Naive B cell (primary cell): ENCODE measurements at places on chromosomes 6 and 20. TPM values are rescaled to one million over a fixed set of nuclear protein-coding genes. Genes with fewer than 3 reads are reported as not detected.

The RIPPLY2 gene
- not detected for polyA plus RNA-seq

The FAM209B gene
- not detected for polyA plus RNA-seq

The TAP1 gene
- polyA plus RNA-seq, result 143 TPM

The ULBP3 gene
- polyA plus RNA-seq, result not detected

The HEY2 gene
- polyA plus RNA-seq, result not detected

The NKAPL gene
- 0.61 TPM for polyA plus RNA-seq

The TBX18 gene
- polyA plus RNA-seq, result not detected

The GPX5 gene
- not detected for polyA plus RNA-seq

The IMPG1 gene
- polyA plus RNA-seq, result not detected

The CTCFL gene
- polyA plus RNA-seq, result not detected

The CCN6 gene
- not detected for polyA plus RNA-seq

The CASS4 gene
- polyA plus RNA-seq, result not detected

The MOCS3 gene
- polyA plus RNA-seq, result 4.8 TPM

The ITPA gene
- polyA plus RNA-seq, result 76.1 TPM

The TP53INP2 gene
- polyA plus RNA-seq, result 1.7 TPM

The KATNA1 gene
- polyA plus RNA-seq, result 24.0 TPM

The FILIP1 gene
- not detected for polyA plus RNA-seq

The ZNF217 gene
- 8.8 TPM for polyA plus RNA-seq

GRCh38 chr6:27138837-27139755 is 108.4 kb upstream of the PRSS16 start:
- peaks cover 50% of the 10 kb centered on the region for H3K4me1 ChIP-seq
- H3K36me3 ChIP-seq, result peaks cover 10% of the 10 kb centered on the region
- peak; percentile 77 for DNase-seq
- no peaks in the 10 kb centered on the region for H3K27me3 ChIP-seq
- peak overlapping the region; percentile 95 for H3K27ac ChIP-seq

DNA sequence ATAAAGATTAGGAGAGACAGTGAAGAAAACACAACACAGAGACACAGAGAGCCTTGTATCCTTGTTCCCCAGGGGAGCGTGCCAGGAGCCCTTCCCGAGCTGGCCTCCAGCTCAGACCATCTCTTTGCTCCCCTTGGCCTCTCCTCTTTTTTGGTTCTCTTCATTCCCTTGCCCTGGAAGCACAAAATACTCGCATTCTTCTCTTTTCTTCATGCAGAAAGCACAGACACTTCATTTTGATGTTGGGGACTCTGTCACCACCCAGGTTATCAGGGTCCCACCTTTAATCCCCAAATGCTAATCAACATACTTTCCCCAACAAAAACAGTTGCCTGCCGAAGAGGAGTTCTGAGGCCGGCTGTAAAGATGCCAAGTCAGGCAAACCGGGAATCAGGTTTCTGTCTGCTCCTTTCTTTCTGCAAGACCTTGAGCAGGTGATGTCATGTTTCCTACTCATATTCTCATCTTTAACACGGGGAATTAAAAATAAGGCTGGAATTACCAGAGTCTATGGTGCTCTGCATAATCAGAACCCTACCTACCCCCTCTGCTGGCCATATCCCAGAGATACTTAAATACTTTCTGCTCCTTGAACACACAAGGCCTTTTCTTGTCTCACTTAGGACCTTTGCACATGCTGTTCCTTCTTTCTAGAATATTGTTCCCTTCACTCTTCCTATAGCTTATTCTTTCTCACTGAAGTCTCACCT is 21.7 kb downstream of the TGM6 start:
- H3K27ac ChIP-seq, result no peak overlapping the region
- H3K27me3 ChIP-seq, result peaks cover 19% of the 10 kb centered on the region
- no peak overlapping the region for H3K4me3 ChIP-seq
- H3K36me3 ChIP-seq, result no peaks in the 10 kb centered on the region
- no peak for DNase-seq

GRCh38 chr6:118722829-118723813 is 71.7 kb upstream of the CEP85L start:
- peaks cover 63% of the 10 kb centered on the region for H3K4me1 ChIP-seq
- no peak for DNase-seq
- H3K36me3 ChIP-seq, result no peaks in the 10 kb centered on the region
- peak overlapping the region; percentile 17 for H3K27ac ChIP-seq
- H3K4me3 ChIP-seq, result peak overlapping the region; percentile 1

DNA sequence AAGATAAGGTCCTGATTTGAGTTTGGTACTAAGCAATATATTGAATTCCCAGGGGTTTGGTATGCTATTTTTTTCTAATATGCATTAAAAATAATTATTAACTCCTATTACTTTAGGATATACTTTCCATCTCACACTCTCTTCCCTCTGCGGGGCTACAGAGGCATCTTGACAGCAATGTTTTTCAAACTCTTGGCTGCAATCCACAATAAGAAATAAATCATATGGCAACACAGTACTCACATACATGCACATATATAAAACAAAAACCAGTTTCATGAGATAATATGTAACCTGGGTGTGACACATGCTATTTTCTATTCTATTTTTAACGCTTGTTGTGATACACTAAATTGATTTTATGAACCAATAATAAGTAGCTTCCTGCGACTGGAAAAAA is 189.5 kb downstream of the UNC5CL start:
- no peak overlapping the region for H3K27ac ChIP-seq
- DNase-seq, result no peak
- no peak overlapping the region for H3K4me3 ChIP-seq
- H3K36me3 ChIP-seq, result no peaks in the 10 kb centered on the region

GRCh38 chr20:25987073-25987927 is 290.6 kb upstream of the ZNF337 start:
- H3K4me3 ChIP-seq, result peak overlapping the region; percentile 40
- H3K27ac ChIP-seq, result peak overlapping the region; percentile 61
- DNase-seq, result peak; percentile 70

GRCh38 chr6:20211037-20211940 is 980 bp downstream of the MBOAT1 start:
- no peaks in the 10 kb centered on the region for H3K27me3 ChIP-seq
- DNase-seq, result no peak
- H3K4me1 ChIP-seq, result peaks cover 35% of the 10 kb centered on the region
- H3K4me3 ChIP-seq, result peak overlapping the region; percentile 90
- H3K27ac ChIP-seq, result no peak overlapping the region

GRCh38 chr20:1345030-1345755 is 16.3 kb upstream of the SDCBP2 start:
- H3K4me3 ChIP-seq, result no peak overlapping the region
- H3K36me3 ChIP-seq, result peaks cover 4% of the 10 kb centered on the region
- H3K27ac ChIP-seq, result no peak overlapping the region

DNA sequence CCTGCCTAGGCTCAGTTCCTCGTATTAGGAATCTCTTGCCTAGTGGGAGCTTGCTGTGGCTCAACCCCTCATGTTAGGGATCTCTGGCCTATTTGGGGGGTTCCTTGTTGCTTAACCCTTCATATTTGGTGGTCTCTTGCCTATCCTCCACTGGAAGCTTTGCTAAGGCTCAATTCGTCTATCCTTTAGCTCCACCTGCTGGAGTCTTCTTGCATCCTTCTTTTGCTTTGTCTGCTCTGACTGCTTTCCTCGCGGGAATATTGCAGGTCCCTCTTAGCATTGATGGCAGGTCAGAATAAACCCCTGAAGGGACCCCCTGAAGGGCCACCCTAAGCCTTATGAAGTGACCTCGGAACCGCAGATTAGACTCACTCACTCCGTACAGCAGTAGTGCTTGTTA is 203.0 kb upstream of the TBX18 start:
- no peaks in the 10 kb centered on the region for H3K27me3 ChIP-seq
- no peaks in the 10 kb centered on the region for H3K4me1 ChIP-seq
- no peak overlapping the region for H3K4me3 ChIP-seq
- no peak for DNase-seq
- H3K27ac ChIP-seq, result no peak overlapping the region

- H3K4me3 ChIP-seq, result no peak overlapping the region
- no peaks in the 10 kb centered on the region for H3K4me1 ChIP-seq
- no peaks in the 10 kb centered on the region for H3K36me3 ChIP-seq
- no peak overlapping the region for H3K27ac ChIP-seq
- no peak for DNase-seq
These were observed 20.7 kb downstream of the FILIP1 start for GRCh38 chr6:75472885-75473284.

DNA sequence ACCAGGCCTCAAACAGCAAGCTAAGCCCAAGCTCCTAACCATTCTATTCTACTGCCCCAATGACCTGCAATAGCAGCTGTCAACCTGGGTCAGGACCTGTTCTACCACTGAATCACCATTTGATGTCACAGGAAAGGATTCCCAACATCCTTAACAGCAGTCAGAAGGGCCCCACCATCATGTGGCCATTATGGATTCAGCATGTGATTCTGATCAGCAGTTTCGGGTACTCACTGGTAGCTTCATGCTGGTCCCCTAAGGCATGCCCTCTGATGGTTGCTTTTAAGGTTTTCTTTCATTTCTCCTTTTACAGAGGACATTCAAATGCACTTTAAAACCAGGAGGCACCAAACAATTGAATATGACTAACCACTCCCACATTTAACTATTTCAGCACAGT is 37.3 kb upstream of the MAP7 start:
- no peak overlapping the region for H3K4me3 ChIP-seq
- peaks cover 53% of the 10 kb centered on the region for H3K36me3 ChIP-seq
- no peaks in the 10 kb centered on the region for H3K27me3 ChIP-seq
- no peak overlapping the region for H3K27ac ChIP-seq
- DNase-seq, result no peak
- H3K4me1 ChIP-seq, result no peaks in the 10 kb centered on the region

DNA sequence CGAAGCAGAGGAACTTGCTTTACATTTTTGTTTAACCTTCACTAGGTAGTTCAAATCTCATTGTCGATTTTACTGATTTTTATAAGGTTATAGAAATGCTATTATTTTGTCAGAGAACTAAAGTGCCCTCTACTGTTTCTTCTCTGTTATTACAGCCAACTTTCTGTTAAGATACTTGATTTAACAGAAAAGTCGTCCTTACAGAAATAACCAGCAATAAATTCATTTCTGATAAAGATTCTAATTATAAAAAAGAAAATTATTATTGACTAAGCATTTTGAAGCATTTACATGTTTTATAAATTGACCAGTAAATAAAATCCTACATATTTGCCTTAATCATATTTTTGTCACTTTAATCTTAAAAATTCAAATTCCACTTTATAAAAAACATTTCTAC is 60.8 kb downstream of the OGFRL1 start:
- H3K4me1 ChIP-seq, result peaks cover 22% of the 10 kb centered on the region
- no peak overlapping the region for H3K4me3 ChIP-seq
- H3K27ac ChIP-seq, result no peak overlapping the region
- no peaks in the 10 kb centered on the region for H3K27me3 ChIP-seq
- no peaks in the 10 kb centered on the region for H3K36me3 ChIP-seq

- DNase-seq, result no peak
- H3K27me3 ChIP-seq, result no peaks in the 10 kb centered on the region
- no peaks in the 10 kb centered on the region for H3K4me1 ChIP-seq
- no peak overlapping the region for H3K4me3 ChIP-seq
These were observed 67.2 kb downstream of the DHX35 start for GRCh38 chr20:39029364-39029763.

- DNase-seq, result no peak
- H3K27me3 ChIP-seq, result peaks cover 39% of the 10 kb centered on the region
- no peaks in the 10 kb centered on the region for H3K36me3 ChIP-seq
- no peak overlapping the region for H3K27ac ChIP-seq
- H3K4me3 ChIP-seq, result no peak overlapping the region
These were observed 100.3 kb upstream of the MYL9 start for GRCh38 chr20:36441027-36441414.

GRCh38 chr6:1766654-1767053 is 156.9 kb downstream of the FOXC1 start:
- no peak overlapping the region for H3K27ac ChIP-seq
- no peak for DNase-seq
- H3K36me3 ChIP-seq, result peaks cover 5% of the 10 kb centered on the region
- H3K27me3 ChIP-seq, result no peaks in the 10 kb centered on the region

DNA sequence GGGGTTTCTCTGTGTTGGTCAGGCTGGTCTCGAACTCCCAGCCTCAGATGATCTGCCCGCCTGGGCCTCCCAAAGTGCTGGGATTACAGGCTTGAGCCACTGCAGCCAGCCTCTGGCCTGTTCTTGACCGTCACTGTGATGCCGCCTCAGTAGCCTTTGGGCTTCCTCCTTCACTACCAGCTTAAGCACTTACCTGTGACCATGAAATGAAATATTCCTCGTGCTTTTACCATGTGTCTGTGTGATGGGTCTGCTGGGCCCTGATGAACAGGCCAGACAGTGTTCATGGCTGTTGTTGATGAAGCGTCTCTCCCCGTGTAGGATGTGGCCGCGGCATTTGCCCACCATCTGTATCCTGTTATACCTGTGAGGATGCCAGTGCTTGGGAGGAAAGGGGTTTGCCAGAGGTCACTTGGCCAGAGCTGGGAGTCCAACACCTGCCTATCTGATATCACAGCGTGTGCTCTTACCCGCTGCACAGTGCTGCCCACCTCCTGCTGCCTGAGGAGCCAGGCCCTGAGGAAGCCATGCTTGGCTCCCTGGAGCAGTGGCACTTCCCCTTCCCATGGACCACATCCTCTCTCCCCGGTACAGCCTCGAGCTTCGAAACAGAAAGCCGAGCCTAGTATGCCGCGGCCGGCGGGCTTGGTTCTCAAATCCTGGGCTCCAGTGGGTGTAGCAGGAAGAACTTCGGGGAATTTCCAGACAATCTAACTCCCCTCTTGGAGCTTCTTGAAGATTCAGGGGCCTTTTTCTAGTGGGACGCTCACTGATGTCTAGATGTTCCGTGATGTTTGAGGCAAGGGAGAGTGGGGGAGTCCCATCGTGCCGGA is 167.9 kb downstream of the ZDHHC14 start:
- peaks cover 16% of the 10 kb centered on the region for H3K36me3 ChIP-seq
- H3K4me1 ChIP-seq, result peaks cover 56% of the 10 kb centered on the region
- peak overlapping the region; percentile 83 for H3K4me3 ChIP-seq

- H3K4me1 ChIP-seq, result no peaks in the 10 kb centered on the region
- DNase-seq, result no peak
- no peaks in the 10 kb centered on the region for H3K36me3 ChIP-seq
- no peak overlapping the region for H3K4me3 ChIP-seq
- no peak overlapping the region for H3K27ac ChIP-seq
- H3K27me3 ChIP-seq, result peaks cover 17% of the 10 kb centered on the region
These were observed 15.0 kb downstream of the JPH2 start for GRCh38 chr20:44171775-44172571.

GRCh38 chr6:79232696-79233462 is 1.6 kb downstream of the HMGN3 start:
- H3K4me3 ChIP-seq, result peak overlapping the region; percentile 97
- H3K27me3 ChIP-seq, result no peaks in the 10 kb centered on the region
- H3K4me1 ChIP-seq, result peaks cover 8% of the 10 kb centered on the region
- DNase-seq, result no peak
- H3K36me3 ChIP-seq, result no peaks in the 10 kb centered on the region
- H3K27ac ChIP-seq, result no peak overlapping the region

DNA sequence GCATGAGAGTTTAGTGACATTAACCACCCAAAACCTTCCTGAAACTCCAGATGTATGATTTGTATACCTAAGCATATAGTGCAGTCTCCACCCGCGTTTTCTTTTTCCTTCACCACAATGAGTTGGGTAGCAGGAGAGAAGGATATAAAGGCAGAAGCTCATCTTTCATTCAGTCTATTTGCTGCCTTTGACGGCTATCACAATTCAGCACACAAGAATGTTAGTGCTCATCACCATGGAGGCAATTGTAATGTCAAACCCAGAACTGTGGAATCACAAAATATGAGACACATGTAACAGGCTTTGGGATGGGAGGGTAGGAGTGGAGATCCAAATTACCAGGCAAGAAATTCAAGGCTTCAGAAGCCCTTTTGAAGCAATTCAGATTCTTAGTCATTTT is 17.6 kb downstream of the ZHX3 start:
- DNase-seq, result no peak
- H3K36me3 ChIP-seq, result no peaks in the 10 kb centered on the region
- H3K27ac ChIP-seq, result no peak overlapping the region
- peaks cover 8% of the 10 kb centered on the region for H3K4me1 ChIP-seq
- H3K4me3 ChIP-seq, result no peak overlapping the region
- no peaks in the 10 kb centered on the region for H3K27me3 ChIP-seq
